ENCODE measurements at places on chromosomes 2 and 18.

DNA sequence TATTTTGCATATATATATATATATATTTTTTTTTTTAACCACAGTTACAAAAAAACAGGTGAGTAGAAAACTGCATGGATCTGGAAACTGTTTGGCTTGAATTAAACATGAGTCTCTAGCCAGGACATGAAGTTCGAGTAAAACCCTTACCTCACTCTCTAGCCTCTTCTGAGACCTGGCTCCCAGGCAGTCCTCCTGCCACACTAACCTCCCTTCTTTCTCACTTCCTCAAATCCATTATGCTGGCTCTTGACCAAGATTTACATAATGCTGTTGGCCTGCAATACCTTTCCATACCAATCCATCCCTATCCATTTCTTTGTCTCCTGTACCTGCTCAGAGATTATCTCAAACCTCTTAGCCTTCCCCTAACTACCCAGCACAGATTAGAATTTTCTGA is 34.0 kb downstream of the PIGN start:
- no peak for DNase-seq

- DNase-seq: no peak
Observed at GRCh38 chr2:45674035-45674816, 22.8 kb downstream of the PRKCE start.

- DNase-seq: no peak
Observed at GRCh38 chr2:205636549-205637319, 45.6 kb upstream of the NRP2 start.

- DNase-seq: no peak
Observed at GRCh38 chr2:240646176-240646899, 21.1 kb downstream of the GPR35 start.

DNA sequence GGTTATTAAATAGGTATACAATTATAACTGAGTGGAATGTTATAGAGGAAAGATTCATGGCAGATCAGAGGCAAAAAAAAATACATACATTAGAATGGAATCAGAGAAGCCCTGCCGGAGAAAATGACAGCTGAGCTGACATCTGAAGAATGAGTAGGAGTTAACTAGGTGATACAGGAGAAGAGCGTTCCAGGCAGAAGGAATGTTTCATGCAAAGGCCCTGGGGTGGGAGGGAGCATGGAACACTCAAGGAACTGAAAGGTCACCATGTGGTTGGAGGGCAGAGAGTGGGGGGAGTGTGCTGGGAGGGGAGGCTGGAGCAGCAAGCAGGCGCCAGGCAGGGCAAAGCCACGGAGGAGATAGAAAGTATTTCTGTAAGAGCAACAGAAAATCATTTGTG is 31.6 kb upstream of the CDK5R2 start:
- no peak for DNase-seq

- peak; percentile 67 for DNase-seq
Observed at GRCh38 chr2:144320491-144320890, 199.4 kb downstream of the ZEB2 start.

DNA sequence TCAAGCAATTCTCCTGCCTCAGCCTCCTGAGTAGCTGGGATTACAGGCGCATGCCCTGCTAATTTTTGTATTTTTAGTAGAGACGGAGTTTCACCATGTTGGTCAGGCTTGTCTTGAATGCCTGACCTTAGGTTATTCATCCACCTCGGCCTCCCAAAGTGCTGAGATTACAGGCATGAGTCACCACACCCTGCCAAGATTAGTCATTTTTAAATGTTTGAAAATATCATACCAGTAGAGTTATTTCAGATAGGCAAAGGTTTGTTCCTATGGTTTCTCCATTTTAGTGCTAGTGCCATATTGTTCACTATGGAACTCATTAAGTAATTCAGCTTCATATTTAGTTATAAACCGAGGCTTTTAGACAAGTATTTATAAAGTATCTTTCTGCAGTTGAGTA is 52.3 kb downstream of the HIBCH start:
- DNase-seq: peak; percentile 91

Measured in ELR (cell line).